ENCODE measurements at places on chromosomes 2 and 18.

- no peak for DNase-seq
These were observed 598.2 kb upstream of the NXPH2 start for GRCh38 chr2:139378373-139378772.

DNA sequence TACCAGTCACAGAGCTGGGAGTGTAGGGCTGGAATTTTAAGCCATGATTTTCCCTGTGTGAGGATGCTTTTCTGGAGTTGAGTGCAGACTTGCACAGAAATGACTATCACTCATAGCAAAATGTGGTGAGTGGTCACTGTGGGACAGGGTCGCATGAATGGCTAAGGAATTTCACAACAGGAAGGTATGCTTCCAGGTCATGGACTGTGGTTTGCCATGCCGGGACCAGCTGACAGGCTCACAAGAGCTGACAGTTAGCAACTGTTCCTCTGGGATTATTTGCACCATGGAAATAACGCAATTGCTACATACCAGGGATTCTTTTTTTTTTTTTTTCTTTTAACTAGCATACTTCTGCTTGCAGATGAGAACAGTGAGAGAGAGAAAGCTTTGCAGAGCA, 3.8 kb upstream of the UXS1 start:
- peak; percentile 72 for DNase-seq

- no peak for DNase-seq
These were observed 159.6 kb downstream of the MSH2 start for GRCh38 chr2:47562548-47562947.

GRCh38 chr2:64133828-64134227, 10.4 kb downstream of the PELI1 start:
- peak; percentile 36 for DNase-seq

- no peak for DNase-seq
These were observed 66.8 kb downstream of the CRACDL start for GRCh38 chr2:98869272-98869641.

GRCh38 chr18:41587976-41588375, 367.1 kb upstream of the PIK3C3 start:
- no peak for DNase-seq

DNA sequence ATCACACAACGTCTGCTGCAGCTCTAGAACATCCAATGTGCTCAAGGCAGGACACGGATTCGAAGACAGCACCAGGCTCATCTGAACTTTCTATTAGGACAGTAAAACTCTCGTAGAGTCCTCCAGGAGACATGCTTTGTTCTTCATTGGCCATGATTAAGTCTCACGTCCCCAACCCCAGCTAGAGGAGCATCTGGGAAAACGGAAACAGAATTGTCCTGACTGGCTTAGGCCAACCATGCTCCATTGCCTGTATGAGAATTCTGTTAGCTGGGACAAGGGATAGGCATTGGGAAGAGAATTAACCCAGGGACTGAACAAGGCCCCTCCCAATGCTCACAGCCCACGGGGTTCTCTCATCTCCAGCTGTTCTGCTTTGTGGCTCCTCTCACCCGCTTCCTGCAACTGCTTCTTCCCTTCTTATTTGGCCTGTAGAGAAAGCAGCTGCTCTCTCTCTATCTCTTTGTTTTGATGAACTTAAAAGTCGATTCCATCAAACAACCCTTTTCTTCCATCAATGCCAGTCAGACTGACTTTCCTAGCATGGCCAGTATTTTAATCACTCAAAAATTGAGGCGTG, 75.6 kb downstream of the C1QL2 start:
- DNase-seq, result no peak

DNA sequence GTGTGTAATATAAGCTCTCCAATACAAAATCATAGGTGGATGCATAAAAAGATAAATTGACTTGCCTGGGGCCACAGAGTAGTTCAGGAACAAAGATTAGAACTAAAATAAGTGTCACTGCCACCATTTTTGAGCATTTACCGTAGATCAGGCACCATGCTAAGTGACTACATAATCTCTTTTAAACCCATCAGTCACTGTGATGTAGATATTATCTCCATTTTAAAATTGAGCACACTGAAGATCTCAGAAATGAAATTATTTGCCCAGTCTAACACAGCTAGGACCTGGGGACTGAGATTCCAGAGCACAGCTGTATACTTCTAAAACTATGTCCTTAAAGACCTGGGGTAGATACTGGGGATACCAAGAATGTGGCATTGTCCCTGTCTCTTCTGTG, 737.3 kb downstream of the CNTNAP5 start:
- DNase-seq, result no peak

DNA sequence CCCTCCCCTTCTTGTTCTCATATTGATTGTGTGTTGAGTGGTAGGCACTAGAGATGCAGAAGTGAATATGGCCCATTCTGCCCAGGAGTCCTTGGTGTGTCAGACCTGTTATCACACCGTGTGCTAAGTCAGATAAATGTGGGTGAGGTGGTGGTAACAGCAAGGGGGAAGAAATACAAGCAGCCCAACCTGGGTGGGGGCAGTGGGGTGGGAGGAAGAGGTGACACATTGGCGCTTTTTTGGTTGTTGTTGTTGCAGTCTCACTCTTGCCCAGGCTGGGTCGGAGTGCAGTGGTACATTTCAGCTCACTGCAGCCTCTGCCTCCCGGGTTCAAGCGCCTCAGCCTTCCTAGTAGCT, 12.8 kb downstream of the B3GNT2 start:
- DNase-seq, result no peak

GRCh38 chr2:88452565-88452905, at the start of gene FOXI3:
Gene FOXI3 (minus strand): TSS chr2:88452693. CDS start chr2:88452535, 158 bp downstream.
- DNase-seq, result no peak

DNA sequence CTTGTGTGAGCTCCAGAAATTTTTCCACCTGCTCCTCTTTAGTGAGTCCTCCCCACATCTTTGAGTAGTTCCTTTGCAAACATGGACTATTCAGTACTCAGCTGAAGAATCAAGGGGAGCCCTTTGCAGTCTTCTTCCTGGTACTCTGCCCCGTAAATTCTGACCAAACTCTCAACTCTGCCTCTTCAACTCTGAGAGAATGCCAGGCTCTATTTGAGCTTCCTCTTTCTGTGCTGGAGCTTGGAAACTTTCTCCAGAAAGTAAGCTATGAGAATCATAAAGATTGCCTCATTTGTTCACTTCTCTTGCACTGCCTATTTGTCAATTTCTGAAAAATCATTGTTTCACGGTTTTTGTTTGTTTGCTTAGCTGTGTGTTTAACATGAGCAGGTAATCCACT, 7.4 kb upstream of the STAT4 start:
- no peak for DNase-seq

Data from HTR-8/SVneo (cell line).